ENCODE measurements at places on chromosomes 2 and 18. TPM values are rescaled to one million over a fixed set of nuclear protein-coding genes. Genes with fewer than 3 reads are reported as not detected.
A peak's percentile ranks its signal among the peaks of the same experiment; 100 is the strongest.

GRCh38 chr2:181073896-181074295 is 93.5 kb downstream of the UBE2E3 start:
- no peak for DNase-seq

GRCh38 chr2:134482131-134482723 is 228.4 kb downstream of the MGAT5 start:
- DNase-seq = no peak

- DNase-seq = no peak
These were observed 19.3 kb downstream of the ALPK2 start for GRCh38 chr18:58609536-58609993.

GRCh38 chr2:9807056-9807455 is 36.2 kb upstream of the TAF1B start:
- peak; percentile 23 for DNase-seq

DNA sequence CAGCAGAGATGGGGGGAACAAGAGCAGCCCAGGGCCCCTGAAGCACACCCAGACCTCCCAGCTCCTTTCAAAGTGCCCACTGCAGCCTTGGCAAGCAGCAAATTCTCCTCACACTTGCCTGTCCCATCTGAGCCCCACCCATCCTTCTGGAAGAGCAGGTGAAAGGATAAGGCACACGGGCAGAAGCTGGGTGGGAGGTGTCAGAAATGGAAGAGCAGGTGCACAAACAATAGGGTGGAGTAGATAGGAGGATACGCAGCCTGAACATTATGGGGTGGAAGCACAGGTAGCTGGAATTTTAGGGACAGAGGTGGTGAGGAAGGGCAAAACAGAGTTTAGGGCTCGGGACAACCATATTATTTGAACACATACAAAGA is 69.2 kb downstream of the TNS1 start:
- DNase-seq = no peak

- peak; percentile 88 for DNase-seq
These were observed at the start of gene ABHD1 for GRCh38 chr2:27123302-27124150. Gene ABHD1 (plus strand): TSS chr2:27123815. CDS start chr2:27123949, 134 bp downstream.

- DNase-seq = no peak
These were observed 5.0 kb downstream of the SFTPB start for GRCh38 chr2:85662899-85663593.

GRCh38 chr2:204251158-204251997 is 293.9 kb upstream of the PARD3B start:
- no peak for DNase-seq

- DNase-seq = no peak
These were observed 34.5 kb downstream of the AGFG1 start for GRCh38 chr2:227506456-227506855.

GRCh38 chr2:215775106-215775505 is 238.2 kb downstream of the MREG start:
- no peak for DNase-seq

DNA sequence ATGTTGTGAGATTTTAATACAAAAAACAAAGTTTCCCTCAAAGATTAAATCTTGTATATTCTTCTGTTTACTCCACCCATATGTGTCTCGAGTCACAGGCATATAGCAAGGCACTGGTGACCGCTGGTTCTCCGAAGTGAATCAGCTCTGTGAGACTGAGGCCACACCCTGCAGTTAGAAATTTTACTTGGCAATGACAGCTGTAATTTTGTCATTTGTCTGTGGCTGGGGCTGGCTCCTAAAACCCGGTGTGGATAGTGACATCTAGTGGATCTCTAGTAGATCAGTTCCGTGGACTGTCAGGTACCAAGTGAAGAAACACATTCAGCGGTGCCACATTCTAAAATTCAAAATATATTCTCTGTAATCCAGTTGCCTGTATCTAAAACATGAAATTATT is 278.0 kb downstream of the NEDD4L start:
- DNase-seq = peak; percentile 48

- peak; percentile 83 for DNase-seq
These were observed 32.8 kb upstream of the IL1B start for GRCh38 chr2:112869258-112869842.

DNA sequence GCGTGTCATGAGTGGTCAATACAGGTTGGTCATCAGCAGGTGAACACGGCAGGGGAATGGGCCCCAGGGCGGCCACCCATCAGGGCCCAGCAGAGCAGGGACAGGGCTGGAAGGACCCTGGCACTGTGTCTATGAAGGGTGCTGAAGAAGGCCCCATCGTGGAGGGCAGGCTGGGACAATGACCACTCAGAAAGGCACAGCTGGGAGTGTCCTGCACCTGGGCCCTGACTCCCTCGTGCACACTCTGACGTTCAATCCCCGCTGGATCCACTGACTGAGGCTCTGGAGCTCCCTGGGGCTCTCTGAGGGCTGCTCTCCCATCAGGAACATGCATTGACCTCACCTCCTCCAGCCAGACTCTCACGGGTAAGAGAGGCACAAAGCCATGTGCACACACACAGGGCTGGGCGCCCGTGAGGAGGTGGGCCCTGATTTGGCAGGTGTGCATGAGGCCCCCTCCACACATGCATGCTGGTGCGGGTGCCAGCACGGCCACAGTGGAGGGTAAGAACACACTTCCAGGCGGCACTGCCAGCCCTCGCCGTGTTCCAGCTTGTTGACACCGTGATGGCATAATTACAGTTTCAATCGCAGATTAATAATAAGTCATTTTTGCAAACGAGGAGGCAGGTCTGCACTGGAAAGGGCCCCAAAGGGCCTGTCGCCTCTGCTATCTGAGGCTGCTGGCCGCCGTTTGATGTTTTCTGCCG is 58.5 kb downstream of the SMAD7 start:
- no peak for DNase-seq

DNA sequence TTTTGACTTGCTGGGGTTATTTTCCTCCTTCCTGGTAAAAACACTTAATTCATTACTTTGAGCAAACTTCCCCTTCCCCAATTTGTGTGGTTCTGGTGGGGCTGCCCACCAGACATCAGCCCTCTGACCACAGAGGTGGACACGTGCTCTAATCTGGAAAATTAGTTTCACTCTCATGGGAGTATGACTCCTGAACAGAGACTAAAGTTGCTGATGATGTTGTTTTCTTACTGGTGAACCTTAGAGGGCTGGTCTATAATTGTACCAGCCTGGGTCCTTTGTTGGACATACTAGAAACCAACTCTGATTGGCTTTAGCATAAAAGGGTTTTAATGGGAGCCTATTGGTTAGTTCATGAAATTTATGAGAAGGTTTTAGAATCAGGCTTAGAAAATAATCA is 54.1 kb upstream of the ACYP2 start:
- DNase-seq = no peak

DNA sequence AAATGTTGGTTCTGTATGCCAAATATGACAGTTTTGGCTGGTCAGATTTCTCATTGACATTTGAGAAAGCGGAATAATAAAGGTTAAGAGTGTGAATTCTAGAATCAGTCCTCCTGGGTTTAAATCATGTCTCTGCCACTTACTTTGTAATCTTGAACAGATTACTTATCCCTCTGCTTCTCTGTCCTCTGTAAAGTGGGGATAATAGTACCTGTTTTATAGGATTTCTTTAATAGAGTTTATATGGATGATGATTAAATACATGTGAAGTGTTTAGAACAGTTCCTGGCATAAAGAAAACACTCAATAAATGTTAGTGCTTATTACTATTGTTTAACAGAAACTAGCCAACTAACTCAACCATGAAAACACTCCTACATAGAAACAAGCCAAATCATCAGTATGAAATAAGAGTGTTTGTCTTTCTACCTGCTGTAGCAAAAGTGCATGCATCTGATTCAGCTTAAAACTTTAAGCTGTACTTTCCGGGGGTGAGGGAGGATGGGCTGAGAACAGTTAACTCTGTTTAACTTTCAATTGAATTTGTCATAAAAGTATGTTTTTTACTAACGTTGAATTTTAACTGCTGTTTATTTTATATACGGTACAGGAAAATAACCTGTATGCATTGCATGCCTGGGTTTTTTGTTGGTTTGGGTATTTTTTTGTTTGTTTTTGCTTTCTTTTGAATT is 6.8 kb downstream of the HTR2B start:
- DNase-seq = no peak

- DNase-seq = no peak
These were observed 35.2 kb downstream of the MOGAT1 start for GRCh38 chr2:222706616-222707015.

GRCh38 chr18:25223211-25223610 is 128.8 kb downstream of the ZNF521 start:
- no peak for DNase-seq

- DNase-seq = peak; percentile 28
These were observed 118.2 kb downstream of the SPTBN1 start for GRCh38 chr2:54574107-54574859.

- DNase-seq = no peak
These were observed 449.6 kb downstream of the TNS1 start for GRCh38 chr2:217553202-217553601.

DNA sequence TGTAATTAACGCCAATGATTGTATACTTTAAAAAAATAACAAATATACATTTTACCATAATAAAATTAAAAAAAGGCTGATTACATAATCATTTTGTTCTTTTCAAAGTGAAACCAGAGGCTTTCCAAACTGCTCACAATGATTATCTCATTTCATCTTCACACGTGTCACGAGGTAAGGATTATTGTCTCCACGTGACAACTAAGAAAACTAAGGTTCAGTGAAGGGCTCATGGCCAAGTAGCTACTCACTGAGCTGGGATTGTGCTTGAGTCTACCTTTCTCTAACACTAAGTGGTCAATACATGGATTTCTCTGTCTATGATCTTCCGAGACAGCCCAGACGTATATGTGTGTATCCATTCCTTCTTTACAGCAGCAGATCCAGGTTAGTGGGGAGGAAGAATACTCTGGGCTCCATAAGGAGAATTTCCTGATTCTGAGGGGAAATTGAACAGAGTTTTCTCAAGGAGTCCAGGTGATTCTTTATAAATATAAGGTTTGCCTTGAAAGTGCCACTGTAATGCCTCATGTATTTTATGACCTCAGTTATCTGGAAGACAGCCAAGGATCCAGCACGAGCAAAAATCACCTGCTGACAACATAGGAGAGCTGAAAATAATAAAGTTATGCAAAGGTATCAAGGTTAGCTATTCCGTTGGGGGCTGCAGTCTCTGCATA is 25.6 kb upstream of the ACSL3 start:
- no peak for DNase-seq

DNA sequence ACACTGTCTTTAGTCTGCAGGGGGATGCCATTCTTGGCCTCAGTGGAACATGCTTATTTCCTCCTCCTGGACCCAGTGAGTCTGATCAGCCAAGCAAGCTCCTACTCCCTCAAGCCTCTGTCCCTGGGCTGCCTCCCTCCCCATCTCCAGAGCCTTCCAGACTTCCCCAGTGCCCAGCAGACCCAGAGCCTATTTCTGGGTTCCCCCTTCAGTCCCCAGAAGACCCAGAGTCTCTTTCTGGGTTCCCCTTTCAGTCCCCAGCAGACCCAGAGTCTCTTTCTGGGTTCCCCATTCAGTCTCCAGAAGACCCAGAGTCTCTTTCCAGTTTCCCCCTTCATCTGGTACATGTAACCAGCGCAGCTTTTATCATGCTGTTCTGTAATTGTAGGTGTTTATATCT is 17.0 kb upstream of the PKDCC start:
- no peak for DNase-seq

DNA sequence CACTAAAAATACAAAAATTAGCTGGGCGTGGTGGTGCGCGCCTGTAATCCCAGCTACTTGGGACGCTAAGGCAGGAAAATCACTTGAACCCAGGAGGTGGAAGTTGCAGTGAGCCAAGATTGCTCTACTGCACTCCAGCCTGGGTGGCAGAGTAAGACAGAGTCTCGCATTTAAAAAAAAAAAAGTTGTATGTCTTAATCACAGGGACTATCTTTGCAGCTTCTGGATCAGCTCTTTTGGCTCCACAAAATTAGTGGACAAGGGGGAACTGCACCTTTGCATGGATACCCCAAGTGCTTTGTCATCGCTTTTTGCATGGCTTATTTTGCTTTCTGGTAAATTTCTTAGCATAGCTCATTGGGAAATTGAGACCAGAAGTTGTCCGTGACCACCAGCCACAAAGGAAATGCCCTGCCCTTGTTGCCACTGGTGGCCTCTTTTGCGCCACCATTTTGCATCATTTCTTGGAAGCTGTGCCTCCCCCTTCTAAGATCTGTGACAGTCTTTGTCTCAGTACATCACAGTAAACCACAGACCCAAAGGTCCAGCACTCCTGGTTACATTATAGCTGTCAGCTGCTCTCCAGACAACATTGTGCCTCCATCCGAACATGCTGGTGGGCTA is 43.9 kb upstream of the PCBP1 start:
- DNase-seq = no peak

DNA sequence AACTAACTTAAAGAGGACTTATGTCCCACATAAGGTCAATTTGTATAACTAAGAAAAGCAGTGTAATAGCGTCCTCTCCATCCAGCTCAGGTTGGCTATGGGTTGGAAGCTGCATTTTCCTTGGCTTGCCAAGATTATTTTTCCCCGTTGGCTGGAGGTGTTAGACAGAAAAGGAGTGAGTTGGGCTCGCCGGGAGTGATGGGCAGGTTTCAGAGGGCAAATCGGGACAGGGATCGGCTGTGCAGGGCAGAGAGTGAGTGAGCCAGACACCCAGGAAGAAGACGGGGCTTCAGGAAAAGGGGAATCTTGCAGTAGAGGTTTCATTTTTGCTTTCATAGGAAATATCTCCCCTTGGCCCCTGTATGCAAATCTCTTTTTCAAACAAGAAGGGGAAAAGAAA is 41.5 kb upstream of the MAP3K20 start:
- DNase-seq = peak; percentile 41

GRCh38 chr18:21472741-21473140 is 127.8 kb downstream of the ESCO1 start:
- no peak for DNase-seq

DNA sequence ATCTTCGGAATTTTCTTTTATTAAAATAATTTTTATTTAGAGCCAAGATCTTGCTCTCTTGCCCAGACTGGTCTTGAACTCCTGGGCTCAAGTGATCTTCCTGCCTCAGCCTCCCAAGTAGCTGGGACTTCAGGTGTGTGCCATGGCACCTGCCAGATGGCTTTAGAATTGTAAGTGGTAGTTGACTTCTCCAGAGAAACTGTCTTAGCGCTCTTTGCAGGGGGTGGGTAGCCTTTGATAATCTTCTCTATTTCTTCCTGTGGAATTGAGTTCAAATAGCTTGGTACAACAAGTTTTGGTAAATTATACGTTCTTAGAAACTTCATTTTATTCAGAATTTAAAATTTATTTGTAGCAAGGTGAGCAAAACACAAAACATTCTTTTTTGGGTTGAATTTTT is 113.3 kb downstream of the LDLRAD4 start:
- DNase-seq = no peak

SMAD4 gene
- 94.0 TPM for total RNA-seq

UGT1A5 gene
- not detected for total RNA-seq

ALLC gene
- not detected for total RNA-seq

PLA2R1 gene
- total RNA-seq = 2.9 TPM

SALL3 gene
- not detected for total RNA-seq

PJVK gene
- total RNA-seq = 1.1 TPM

DTNA gene
- 140 TPM for total RNA-seq
